ENCODE measurements at places on chromosomes 5 and 9. TPM values are rescaled to one million over a fixed set of nuclear protein-coding genes. Genes with fewer than 3 reads are reported as not detected.
A peak's percentile ranks its signal among the peaks of the same experiment; 100 is the strongest.

DNA sequence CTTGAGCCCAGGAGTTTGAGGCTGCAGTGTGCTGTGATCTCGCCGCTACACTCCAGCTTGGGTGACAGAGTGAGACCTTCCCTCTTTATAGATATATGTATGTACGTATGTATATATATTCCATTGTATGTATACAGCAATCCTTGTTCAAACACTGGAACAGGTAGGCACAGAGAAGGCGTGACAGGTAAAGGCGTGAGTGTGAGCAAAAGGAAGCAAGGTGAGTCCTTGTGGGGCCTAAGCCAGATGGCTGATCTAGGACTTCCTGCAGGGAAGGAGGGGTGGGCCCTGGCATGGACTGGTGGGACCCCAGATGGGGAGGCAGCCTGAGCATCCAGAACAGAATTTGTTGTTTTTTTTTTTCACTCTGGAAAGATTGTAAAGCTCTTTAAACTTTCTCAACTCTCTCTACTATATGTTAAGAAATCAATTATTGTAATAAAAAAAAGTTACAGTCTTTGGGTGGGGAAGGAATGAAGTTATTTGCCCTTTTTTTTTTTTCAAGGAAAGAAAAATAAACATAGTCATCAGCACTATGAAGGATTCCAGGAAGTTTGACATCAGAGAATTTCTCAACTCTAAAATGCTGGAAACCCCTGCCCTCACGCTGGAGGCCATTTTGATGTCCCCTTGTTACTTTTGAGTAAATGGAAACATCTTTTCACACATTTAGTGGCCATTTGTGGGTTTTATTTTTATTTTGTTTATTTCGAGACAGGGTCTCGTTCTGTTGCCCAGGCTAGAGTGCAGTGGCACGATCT, 38.9 kb upstream of the STXBP1 start:
- H3K27me3 ChIP-seq, result no peaks in the 10 kb centered on the region
- no peak overlapping the region for H3K27ac ChIP-seq
- DNase-seq, result no peak

GRCh38 chr5:116576053-116576713, 1.6 kb upstream of the SEMA6A start:
- peaks cover 23% of the 10 kb centered on the region for H3K27me3 ChIP-seq
- peak overlapping the region; percentile 97 for H3K4me3 ChIP-seq
- no peak overlapping the region for H3K27ac ChIP-seq
- H3K36me3 ChIP-seq, result peaks cover 5% of the 10 kb centered on the region
- peak; percentile 91 for DNase-seq

GRCh38 chr9:36986468-36987408, 47.3 kb downstream of the PAX5 start:
- peak overlapping the region; percentile 84 for H3K4me3 ChIP-seq
- no peak for DNase-seq
- peaks cover 25% of the 10 kb centered on the region for H3K27me3 ChIP-seq
- H3K27ac ChIP-seq, result no peak overlapping the region
- peaks cover 9% of the 10 kb centered on the region for H3K4me1 ChIP-seq

- peaks cover 3% of the 10 kb centered on the region for H3K27me3 ChIP-seq
- H3K36me3 ChIP-seq, result no peaks in the 10 kb centered on the region
- H3K4me1 ChIP-seq, result no peaks in the 10 kb centered on the region
- H3K4me3 ChIP-seq, result no peak overlapping the region
Measured at GRCh38 chr9:81558091-81558830, 131.1 kb downstream of the TLE1 start.

The MORN5 gene
- 0.64 TPM for total RNA-seq

DNA sequence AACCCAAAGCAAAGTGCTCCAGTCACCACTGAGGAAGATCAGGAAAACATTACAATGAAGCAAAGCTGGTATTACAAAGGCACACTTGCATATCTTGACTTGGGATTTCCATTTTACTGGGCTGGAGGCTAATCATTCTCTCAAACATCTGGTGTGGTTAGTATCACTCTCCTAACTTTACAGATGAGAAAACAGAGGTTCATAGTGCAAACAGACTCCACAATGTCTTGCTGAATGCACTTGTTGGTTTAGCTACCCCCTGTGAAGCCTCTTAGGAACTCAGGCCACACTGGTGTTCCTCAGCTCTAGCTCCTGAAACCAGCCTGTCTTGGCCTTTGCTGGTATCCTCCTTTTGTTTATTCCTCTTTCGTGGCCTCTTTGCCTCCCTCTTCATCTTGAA, 29.5 kb upstream of the SMAD5 start:
- no peak overlapping the region for H3K4me3 ChIP-seq
- DNase-seq, result no peak
- peaks cover 4% of the 10 kb centered on the region for H3K27me3 ChIP-seq
- H3K36me3 ChIP-seq, result no peaks in the 10 kb centered on the region
- no peak overlapping the region for H3K27ac ChIP-seq

The CYFIP2 gene
- 42.9 TPM for total RNA-seq

GRCh38 chr5:171388816-171389168, 1.1 kb downstream of the NPM1 start:
- DNase-seq, result no peak
- peak overlapping the region; percentile 98 for H3K27ac ChIP-seq
- H3K36me3 ChIP-seq, result peaks cover 22% of the 10 kb centered on the region
- H3K4me1 ChIP-seq, result peaks cover 26% of the 10 kb centered on the region
- H3K4me3 ChIP-seq, result peak overlapping the region; percentile 98

DNA sequence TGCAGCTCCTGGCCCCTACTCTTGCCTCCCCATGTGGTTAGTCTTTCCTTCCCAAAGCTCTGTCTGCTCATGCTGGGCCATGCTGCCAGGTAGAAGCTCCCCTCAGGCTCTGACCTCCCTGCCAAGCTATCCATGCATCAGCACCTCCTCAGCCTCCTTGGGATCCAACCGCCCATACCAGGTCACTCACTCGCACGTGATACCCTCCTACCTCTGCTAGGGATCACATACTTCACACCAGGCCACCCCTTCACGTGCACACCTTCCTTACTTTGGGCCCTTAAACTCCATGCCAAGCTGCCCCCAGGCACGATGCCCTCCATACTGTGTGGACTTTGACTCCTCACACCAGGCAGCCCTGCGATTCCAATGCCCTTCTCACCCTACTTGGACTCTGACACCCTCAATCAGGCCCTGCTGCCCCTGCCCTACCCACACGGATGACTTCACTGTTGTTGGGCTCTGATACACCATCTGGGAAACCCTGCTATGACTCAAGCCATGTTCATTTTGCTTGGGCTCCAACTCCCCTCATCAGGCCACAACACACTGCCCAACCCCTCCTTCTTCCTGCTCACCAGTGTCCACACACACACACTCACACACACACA, 34.1 kb downstream of the ZNF483 start:
- peak overlapping the region; percentile 78 for H3K4me3 ChIP-seq
- H3K4me1 ChIP-seq, result no peaks in the 10 kb centered on the region
- peaks cover 8% of the 10 kb centered on the region for H3K27me3 ChIP-seq
- DNase-seq, result no peak
- H3K27ac ChIP-seq, result no peak overlapping the region

The ERGIC1 gene
- total RNA-seq, result 67.1 TPM

DNA sequence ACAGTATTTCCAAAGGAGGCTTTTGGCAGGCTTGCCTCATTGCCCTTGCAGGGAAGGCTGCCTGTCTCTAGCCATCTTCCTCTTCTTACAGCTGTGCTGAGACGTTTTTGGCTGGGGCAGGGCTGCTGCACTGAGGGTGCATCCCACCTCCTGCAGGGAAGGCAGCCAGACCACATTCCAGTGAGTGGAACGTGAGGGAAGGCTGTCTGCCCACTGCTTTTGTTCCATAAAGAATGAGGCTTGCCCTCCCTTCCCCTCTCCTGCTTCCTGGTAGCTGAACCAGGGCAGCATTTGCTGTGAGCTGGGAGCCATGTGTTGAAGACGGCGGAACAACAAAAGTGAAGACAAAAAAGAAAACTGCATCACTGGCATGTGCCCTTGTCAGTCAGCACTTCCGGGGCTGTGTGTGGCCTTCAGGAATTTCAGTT, 16.8 kb downstream of the MGAT1 start:
- H3K4me3 ChIP-seq, result peak overlapping the region; percentile 84
- H3K4me1 ChIP-seq, result peaks cover 40% of the 10 kb centered on the region
- peaks cover 5% of the 10 kb centered on the region for H3K36me3 ChIP-seq
- H3K27me3 ChIP-seq, result peaks cover 10% of the 10 kb centered on the region
- peak overlapping the region; percentile 100 for H3K27ac ChIP-seq

DNA sequence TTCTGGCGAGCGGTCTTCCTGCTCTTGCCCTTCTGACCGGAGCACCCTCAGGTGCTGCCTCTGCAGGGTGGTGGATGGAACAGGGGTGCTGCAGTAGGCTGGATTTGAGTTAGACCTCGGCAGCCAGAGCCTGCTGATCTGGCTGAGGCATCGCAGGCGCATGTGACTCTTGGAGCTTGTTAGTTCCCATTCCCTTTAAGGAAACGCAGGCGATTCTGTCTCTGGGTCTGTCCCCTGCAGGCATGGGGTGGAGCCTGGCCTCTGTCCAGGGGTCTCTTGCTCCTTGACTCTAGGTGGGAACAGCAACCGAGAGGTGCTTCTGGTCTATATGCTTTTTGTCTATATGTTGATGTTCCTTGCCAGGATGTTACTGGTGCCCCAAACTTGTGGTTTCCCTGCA, 3.1 kb downstream of the WNK2 start:
- no peak for DNase-seq
- H3K4me3 ChIP-seq, result no peak overlapping the region
- no peaks in the 10 kb centered on the region for H3K4me1 ChIP-seq
- H3K27me3 ChIP-seq, result peaks cover 29% of the 10 kb centered on the region
- H3K36me3 ChIP-seq, result no peaks in the 10 kb centered on the region

DNA sequence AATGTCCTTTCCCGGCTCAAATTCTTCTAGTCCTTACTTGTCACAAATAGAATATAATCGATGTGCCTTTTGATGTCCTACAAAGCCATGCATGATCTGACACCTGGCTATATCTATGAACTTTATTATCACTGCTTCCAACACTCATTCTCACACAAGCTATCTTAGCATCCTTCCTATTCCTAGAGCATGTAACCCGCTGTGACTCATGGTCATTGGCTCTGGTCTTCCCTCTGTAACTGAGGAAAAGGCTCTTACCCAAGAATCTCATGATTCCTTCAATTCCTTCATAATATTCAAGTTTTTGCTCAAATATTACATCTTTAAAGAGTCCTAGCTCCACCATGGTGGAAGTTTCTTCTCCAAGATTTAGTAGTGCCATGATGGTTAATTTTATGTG, 480.0 kb upstream of the PAPPA start:
- no peaks in the 10 kb centered on the region for H3K4me1 ChIP-seq
- H3K27ac ChIP-seq, result no peak overlapping the region
- no peaks in the 10 kb centered on the region for H3K27me3 ChIP-seq
- no peaks in the 10 kb centered on the region for H3K36me3 ChIP-seq
- H3K4me3 ChIP-seq, result no peak overlapping the region

DNA sequence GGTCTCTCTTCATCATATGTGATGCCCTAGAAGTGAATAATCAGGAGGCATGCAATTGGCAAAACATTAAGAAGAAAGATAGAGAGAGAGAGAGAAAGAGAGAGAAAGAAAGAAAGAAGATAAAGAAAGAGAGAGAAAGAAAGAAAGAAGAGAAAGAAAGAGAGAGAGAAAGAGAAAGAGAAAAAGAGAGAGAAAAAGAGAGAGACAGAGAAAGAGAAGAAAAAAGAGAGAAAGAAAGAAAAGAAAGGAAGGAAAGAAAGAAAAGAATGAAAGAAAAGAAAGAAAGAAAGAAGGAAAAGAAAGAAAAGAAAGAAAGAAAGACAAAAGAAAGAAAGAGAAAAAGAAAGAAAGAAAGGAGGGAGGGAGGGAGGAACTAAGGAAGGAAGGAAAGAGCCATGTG, 318.9 kb downstream of the ICE1 start:
- no peaks in the 10 kb centered on the region for H3K36me3 ChIP-seq
- H3K4me1 ChIP-seq, result no peaks in the 10 kb centered on the region
- no peak overlapping the region for H3K27ac ChIP-seq
- peaks cover 3% of the 10 kb centered on the region for H3K27me3 ChIP-seq
- no peak for DNase-seq

DNA sequence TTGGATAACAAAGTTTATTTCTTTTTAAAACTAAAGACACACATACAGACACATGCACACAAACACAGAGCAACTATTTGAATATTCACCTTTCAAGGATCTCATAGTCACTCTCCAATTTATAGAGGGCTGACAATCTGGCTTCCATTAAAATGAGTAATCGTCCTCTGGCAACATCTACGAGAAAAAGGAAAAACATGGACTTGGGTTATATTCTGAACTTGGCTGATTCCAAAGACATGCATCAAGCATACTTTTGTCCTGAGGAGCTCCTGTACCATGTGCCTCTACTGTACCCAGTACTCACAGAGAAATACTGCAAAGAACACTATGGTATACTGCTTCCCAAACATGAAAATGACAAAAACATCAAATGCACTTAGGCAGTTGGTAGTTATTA, 15.4 kb downstream of the IARS1 start:
- H3K27me3 ChIP-seq, result no peaks in the 10 kb centered on the region
- peaks cover 19% of the 10 kb centered on the region for H3K36me3 ChIP-seq
- H3K27ac ChIP-seq, result peak overlapping the region; percentile 27
- peaks cover 28% of the 10 kb centered on the region for H3K4me1 ChIP-seq
- H3K4me3 ChIP-seq, result no peak overlapping the region

DNA sequence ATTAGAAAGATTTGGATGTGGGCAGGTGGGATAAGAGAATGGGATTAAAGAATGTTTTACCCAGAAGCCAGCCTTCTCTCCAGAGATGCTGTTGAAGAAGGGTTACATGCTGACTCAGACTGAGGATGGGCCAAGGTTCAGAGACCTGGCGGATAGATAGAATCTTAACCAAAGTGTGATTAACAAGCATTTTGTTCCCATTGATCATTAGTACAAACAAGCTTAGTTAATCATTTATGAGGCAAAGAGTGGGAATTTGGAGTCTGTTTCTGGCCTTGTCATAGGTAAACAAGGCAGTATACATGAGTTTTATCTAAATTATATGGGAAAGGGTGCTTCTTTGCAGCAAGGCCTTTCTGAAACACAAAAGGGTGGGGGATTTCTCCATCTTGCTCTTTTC, 20.8 kb upstream of the DTWD2 start:
- H3K36me3 ChIP-seq, result no peaks in the 10 kb centered on the region
- H3K4me3 ChIP-seq, result no peak overlapping the region
- H3K4me1 ChIP-seq, result no peaks in the 10 kb centered on the region
- H3K27ac ChIP-seq, result no peak overlapping the region

DNA sequence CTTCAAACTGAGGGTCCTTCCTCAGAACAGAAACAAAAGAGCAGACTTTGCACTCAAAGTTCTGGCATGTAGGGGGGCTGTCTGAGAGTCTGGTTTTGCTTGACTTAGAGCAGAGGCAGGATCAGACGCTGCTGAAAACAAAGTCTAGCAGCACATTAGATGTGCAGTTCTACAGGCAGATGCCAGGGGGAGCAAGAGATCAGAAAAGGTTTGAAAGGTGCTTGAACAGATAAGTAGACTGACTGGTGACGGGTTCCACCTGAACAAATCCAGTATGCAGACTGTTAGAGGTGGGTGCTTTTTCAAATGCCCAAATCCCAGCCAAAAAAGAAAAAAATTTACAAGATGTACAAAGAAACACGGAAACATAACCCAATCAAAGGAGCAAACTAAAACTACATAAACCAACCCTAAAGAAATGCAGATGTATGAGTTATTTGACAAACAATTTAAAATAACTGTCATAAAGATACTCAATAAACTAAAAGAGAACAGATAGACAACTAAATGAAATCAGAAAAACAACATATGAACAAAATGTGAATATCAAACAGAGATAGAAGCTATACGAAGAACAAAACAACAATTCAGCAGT, 194.7 kb upstream of the FREM1 start:
- no peak overlapping the region for H3K4me3 ChIP-seq
- peak; percentile 51 for DNase-seq
- no peak overlapping the region for H3K27ac ChIP-seq
- H3K27me3 ChIP-seq, result no peaks in the 10 kb centered on the region
- H3K36me3 ChIP-seq, result no peaks in the 10 kb centered on the region

The UBE2B gene
- 63.0 TPM for total RNA-seq

GRCh38 chr5:142697356-142698255, 11.7 kb upstream of the FGF1 start:
- no peaks in the 10 kb centered on the region for H3K36me3 ChIP-seq
- H3K4me1 ChIP-seq, result peaks cover 20% of the 10 kb centered on the region
- no peak overlapping the region for H3K4me3 ChIP-seq
- no peak overlapping the region for H3K27ac ChIP-seq

The ZFR gene
- 72.9 TPM for total RNA-seq
